ENCODE measurements at places on chromosomes 6 and 20. TPM values are rescaled to one million over a fixed set of nuclear protein-coding genes. Genes with fewer than 3 reads are reported as not detected.

The PPDPF gene
- 254 TPM for polyA plus RNA-seq

DNA sequence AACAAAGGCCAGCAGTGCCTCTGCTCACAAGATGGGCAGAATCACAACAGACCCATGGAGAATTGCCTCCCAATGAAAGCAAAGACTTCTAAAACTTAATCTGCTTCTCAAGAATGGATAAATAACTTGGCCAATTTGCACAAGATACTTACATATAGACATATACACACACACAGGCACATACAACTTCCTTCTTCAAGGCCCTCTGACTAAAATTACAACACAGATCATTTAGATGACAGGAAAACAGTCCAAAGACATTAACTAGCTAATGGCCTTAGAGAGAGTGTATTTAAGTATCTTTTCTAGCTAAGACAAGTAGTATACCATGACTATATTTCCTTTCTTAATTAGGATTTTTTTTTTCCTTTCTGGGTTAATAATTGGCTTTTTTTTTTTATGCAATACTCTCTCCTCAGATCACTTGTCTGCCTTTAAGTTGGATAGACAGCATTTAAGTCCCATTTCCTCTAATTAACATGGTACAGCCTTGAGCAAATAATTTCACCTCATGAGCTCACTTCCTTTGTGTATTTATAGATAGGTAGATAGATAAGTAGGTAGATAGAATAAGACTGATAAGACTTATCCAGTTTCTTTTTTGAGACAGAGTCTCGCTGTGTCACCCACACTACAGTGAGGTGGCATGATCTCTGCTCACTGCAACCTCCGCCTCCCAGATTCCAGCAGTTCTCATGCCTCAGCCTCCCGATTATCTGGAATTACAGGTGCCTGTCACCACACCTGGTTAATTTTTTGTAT is 70.0 kb downstream of the NRSN1 start:
- no peak for DNase-seq

DNA sequence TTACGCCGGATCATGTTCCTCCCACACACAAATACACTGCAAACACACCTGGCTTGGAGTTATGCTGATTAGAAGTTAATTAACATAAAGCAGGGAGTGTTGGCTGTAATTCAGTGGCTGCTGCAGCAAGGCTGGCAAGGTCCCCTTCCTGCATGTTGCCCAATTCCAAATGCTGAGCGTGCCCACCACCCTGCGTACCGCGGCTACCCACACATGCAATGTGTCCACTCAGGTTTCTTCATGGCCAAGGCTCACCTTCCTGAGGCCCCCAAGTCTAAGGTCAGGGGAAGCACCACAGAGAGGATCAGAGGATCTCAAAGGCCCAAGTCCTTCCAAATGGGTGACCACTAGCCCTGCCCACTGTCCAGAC is 11.6 kb upstream of the PRND start:
- DNase-seq: no peak

- no peak for DNase-seq
Measured at GRCh38 chr6:41594326-41594725, 43.9 kb upstream of the MDFI start.

DNA sequence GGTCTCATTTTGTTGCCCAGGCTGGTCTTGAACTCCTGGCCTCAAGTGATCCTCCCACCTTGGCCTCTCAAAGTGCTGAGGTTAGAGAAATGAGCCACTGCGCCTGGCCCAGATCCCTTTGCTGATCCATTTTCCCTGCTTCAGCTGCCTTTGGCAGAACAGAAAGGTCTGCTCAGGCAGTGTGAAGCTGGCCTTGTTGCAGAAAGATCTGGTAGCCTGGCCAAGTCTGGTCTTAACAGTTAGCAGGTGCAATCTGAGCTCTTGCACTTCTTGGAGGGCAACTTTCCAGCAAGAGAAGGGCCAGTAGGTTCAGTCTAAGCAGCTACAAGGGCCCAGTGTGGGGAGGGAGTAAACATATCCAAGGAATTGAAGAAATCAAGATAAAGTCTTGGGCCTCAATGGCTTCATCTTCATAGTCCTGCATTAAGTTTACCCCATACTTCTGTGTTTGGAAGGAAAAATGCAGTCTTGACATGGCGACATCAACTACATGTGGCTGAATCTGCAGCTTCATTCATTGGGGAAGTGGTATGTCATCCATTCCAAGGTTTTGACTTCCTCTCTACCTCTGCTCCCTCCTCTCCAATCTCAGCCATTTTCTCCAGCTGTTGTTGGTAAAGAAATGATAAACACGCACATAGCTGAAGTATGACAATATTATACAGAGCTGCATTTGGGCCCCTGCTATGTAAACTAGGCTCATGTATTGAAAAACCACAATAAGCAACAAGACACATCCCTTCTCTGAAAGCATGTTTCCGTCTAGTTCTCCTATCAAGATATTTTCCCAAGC is 39.0 kb upstream of the NEDD9 start:
- DNase-seq: no peak

- DNase-seq: no peak
Measured at GRCh38 chr20:50278684-50279531, 88.3 kb downstream of the CEBPB start.

GRCh38 chr6:7529141-7529540 is 12.3 kb upstream of the DSP start:
- no peak for DNase-seq

DNA sequence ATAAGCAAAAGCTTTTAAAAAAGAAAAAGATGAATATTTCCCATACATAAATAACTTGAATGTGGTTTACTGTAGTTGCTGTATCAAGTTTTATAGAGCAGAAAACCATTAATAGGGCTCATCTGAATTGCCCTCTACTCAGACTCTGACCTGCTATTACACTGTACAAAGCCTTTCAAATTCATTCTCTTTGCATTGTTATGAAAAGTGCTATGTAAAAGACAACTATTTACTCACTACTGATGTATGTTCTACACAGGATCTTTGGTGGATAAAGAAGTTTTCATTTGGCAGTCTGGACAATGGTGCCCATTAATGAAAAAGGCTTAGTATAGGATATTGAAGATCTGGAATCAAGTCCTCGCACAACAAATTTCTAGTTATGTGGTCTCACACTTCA is 199.1 kb upstream of the RUNX2 start:
- DNase-seq: no peak

All from forelimb muscle (tissue), 1 donor.